ENCODE measurements at places on chromosomes 4 and X.
A peak's percentile ranks its signal among the peaks of the same experiment; 100 is the strongest.

- no peak for DNase-seq
Measured at GRCh38 chrX:34343001-34343400, 210.9 kb upstream of the FAM47A start.

DNA sequence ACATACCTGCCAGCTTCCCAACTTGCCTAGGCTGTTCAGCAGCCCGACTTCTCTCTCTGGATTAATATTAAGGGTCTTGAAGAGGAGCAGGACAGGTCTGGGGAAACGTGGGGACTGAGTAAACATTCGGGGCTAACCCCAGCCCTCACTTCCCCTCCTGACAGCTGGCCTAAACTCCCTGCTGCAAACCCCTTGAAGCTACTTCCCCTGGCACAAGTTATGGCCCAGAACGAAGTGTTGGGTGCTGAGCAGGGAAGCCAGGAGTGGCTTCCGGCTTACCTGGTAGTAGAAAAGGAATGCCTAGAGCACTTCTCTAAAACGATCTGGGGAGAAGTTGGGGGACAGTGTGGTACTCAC is 200.0 kb downstream of the BCOR start:
- no peak for DNase-seq

GRCh38 chr4:184343502-184344177 is 126.0 kb upstream of the ENPP6 start:
- DNase-seq: peak; percentile 32

DNA sequence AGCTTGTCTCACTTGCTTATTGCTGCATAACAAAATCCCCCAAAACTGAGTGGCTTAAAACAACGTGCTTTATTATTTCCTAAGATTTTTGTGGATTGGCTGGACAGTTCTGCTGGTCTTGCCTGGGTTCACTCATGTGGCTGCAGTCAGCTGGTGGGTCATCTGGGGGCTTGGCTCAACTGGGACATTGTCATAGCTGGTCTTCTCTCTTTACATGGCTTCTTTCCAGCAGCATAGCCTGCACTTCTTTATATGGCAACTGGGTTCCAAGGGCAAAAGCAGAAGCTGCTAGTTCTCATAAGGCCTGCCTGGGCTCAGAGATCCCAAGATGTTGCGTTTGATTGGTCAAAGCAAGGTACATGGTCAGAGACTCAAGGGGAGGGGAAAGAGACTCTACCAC is 33.7 kb upstream of the STAG2 start:
- DNase-seq: no peak

DNA sequence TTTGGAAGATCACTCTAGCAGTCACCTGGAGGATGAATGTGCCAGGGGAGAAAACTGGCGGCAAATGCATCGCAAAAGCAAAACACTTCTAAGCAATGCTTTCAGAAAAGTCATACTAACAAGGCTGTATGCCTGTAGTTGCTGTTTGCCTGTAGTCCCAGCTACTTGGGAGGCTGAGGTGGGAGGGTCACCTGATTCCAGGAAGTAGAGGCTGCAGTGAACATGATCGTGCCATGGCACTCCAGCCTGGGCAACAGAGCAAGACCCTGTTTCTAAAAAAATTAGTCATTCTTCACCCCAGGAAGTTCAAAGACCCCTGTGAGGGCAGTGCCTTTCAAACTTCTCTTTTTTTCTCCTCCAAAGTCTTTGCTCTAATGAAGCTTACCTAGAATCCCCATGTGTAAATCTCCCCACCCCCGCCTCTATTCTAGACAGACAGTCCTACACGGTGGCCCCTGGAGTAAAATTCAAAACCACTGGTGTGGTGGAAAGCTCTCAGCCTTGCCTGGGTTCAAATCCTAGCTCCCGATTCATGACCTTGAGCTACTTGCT is 5.5 kb downstream of the SOWAHD start:
- no peak for DNase-seq

DNA sequence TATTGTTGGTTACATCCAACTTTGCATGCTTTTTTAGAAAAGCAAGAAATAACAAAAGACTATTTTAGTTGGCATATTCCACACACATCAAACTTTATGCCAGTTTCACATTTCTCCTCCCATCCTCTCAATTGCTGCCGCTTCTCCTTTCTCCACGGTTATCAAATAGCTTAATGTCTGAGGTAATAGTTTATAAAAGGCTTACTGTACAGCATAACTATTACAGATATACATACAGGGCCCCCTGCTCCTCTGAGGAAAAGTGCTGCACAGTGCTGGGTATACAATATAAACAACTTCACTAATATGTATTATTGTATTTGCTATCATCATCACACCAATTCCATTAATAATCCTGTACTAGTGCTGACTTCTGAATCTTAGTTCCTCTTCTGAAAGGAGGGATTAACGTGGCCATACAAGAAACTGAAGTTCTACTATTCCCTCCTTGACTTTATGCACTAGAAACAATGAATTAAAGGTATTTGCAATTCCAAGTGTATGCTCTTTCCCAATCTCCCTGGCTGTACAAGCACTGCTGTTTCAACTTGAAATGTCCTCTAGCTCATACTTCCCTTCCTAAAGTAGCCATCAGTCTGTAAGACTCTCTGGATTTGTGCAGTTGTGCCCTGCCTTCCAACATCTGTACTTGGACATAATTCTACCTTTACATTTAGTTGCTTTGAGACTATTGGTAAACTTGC is 2.5 kb downstream of the CCNI start:
- DNase-seq: no peak

- DNase-seq: no peak
Measured at GRCh38 chr4:108113229-108113628, 55.5 kb downstream of the LEF1 start.

- no peak for DNase-seq
Measured at GRCh38 chrX:101417190-101417589, 9.2 kb downstream of the HNRNPH2 start.

GRCh38 chrX:140912606-140913005 is 89.8 kb upstream of the SPANXB1 start:
- no peak for DNase-seq

GRCh38 chr4:137430171-137430570 is 102.1 kb downstream of the PCDH18 start:
- no peak for DNase-seq

DNA sequence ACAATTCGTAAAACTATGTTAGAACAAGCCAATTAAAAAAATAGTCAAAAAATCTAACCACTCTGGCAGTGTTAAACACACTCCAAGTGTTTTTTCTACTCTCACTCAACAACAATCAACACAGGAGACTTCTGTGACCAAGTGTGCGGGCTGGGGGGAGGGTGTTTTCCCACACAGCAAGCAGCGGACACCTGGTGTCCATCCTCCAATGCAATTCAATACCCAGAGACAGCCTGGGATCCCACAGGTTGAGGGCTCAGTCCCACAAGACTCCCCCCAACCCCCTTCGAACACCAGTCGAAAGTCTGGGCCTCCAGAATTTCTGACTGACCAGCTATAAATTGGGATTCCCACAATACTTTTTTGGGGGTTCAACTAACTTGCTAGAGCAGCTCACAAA is 8.3 kb upstream of the PIM2 start:
- no peak for DNase-seq

DNA sequence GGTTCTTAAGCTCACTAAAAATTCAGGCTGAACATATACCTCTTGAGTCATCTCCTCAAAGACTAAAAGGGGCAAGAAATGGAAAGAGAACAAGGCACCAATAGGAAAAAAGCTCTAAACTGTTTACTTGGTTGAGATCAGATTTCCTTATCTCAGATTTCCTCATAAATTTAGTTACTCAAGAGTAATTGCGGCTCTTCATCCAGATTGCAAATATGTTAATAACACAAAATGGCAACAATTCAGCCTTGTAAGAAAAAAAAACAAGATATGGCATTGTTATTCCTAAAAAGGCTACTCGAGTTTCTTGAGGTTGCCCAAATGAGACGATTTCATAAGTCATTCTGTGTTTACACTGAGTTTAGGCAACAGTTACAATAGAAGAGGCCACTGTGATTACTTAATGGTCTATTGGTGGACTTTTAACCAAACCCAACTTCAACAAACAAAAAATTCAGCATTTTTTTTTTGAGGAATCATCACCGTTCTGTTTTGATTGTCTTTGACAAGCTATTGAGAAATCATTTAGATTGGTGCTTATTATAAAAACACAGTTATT is 97.9 kb upstream of the PDHA1 start:
- DNase-seq: no peak

- DNase-seq: no peak
Measured at GRCh38 chr4:97394653-97395052, 748.6 kb downstream of the STPG2 start.

GRCh38 chrX:69162361-69162865 is 2.8 kb downstream of the PJA1 start:
- no peak for DNase-seq

DNA sequence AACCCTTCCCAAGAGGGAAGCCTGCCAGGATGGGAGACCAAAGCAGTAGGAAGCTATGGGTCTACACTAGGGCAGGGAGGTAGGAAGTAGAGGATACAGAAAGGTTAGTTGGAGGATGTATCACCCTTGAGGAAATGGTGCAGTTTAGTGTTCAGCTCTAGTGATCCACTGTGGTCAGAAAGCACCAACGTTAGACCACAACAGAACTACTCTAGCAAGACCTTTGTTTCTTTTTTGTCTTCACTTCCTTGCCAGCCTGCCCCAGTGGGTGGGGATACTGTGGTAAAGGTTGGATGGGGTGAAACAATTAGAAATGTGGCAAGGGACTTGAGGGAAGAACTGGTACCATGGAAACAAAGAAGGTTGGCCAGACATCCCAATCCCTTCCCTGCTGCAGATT is 83.3 kb downstream of the DDIT4L start:
- no peak for DNase-seq

DNA sequence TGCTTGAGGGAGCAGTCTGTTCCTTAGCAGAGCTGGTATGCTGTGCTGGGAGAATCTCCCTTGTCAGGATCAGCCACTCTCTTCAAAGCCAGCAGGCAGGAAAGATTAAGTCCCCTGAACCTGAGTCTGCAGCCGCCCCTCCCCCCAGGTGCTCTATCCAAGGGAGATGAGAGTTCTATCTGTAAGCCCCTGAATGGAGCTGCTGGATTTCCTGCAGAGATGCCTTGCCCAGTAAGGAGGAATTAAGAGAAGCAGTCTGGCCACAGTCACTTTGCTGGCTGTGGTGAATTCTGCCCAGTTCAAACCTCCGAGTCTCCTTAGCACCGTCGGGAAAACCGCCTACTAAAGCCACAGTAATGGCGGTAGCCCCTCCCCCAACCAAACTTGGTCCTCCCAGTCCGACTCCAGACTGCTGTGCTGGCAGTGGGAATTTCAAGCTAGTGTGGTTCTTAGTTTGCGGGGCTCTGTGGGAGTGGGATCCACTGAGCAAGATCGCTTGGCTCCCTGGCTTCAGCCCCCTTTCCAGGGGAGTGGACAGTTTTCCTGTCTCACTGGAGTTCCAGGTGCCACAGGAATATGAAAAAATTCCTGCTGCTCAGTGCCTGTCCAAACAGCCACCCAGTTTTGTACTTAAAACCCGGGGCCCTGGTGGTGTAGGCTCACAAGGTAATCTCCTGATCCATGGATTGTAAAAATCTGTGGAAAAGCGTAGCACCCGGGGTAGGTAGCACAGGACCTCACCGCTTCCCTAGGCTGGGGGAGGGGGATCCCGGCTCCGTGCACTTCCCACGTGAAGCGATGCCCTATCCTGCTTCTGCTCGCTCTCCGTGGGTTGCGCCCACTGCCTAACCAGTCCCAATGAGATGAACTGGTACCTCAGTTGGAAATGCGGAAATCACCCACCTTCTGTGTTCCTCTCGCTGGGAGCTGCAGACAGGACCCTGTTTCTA is 38.0 kb downstream of the RAB28 start:
- no peak for DNase-seq

GRCh38 chr4:13516315-13516860 is 27.9 kb downstream of the NKX3-2 start:
- DNase-seq: no peak

- no peak for DNase-seq
Measured at GRCh38 chr4:3085948-3086670, 11.6 kb downstream of the HTT start.

GRCh38 chr4:168723020-168723419 is 226.2 kb downstream of the PALLD start:
- DNase-seq: no peak

- DNase-seq: no peak
Measured at GRCh38 chrX:119374736-119375135, 24.4 kb upstream of the SLC25A43 start.

DNA sequence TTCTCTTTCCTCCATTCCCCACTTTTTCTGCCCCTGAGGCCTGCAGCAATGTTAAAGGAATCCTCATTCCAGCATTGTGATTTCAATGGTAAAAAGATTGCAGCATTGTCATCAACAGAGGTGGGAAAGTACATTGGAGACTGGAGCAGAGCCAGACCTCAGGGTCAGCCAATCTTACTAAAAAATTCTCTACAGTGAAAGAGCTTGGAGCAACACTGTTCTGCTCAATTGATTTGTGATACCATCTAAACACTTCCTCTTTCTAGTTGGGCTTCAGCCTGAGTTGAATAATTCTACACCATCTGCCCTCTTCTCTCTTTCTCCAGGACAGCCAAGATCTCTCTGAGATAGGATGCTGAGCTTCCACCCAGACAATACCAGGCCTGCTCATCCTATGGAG is 176.5 kb downstream of the AR start:
- DNase-seq: no peak

GRCh38 chrX:17679820-17680219 is 57.5 kb upstream of the SCML1 start:
- no peak for DNase-seq

DNA sequence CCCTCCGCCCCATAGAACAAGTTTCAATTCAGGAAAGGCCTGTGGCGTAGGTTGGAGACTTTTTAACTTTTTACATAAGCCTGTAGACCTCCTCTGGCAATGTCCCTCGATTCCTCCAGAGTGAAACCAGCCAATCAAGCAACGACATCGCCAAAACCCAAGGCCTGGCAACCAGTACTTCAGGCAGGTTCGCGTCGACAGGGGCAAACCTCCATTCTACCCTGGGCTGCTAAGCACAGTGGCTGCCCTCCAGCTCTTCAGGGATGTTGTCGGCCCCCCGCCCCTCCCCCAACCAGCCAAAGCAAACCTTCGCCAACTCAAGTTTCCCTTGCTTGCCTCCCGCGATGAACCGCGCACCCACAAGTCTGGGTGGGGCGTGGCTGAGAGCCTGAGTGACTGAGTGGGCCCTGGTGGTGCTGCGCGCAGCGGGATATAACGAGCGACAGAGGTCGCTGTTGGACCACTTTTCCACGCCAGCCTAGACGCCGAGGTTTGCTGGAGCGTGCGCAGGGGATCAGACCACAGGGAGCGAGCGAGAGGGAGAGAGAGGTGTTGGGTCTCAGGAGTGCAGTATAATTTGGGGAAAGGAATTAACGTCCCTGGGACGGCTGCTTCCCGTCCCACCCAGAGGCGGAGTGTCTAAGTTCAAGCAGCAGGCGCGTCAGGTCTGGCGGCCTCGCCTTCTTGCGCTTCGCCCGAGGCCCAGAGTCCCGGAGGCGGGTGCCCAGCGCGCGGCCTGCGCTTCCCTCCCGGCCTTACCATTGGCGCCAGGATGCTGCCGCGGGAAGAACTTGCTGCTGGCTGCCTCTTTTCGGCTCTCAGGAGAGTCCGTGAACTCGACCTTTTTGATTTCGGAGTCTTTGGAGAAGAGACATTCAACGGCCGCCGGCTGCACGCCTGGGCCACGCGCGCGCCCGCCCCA is 9.0 kb upstream of the PITX2 start:
- peak; percentile 88 for DNase-seq
